Calu3 (cell line): ENCODE measurements at places on chromosomes 4 and X. TPM values are rescaled to one million over a fixed set of nuclear protein-coding genes. Genes with fewer than 3 reads are reported as not detected.

Gene USP51
- 1.2 and 1.5 TPM in 2 replicates for total RNA-seq

Gene ASB12
- not detected in 2 replicates for total RNA-seq

Gene SPANXB1
- total RNA-seq = not detected in 2 replicates

Gene CXCL3
- total RNA-seq = 80.8 and 153 TPM in 2 replicates

Gene UGT2A3
- total RNA-seq = 2.9 and 5.2 TPM in 2 replicates

DNA sequence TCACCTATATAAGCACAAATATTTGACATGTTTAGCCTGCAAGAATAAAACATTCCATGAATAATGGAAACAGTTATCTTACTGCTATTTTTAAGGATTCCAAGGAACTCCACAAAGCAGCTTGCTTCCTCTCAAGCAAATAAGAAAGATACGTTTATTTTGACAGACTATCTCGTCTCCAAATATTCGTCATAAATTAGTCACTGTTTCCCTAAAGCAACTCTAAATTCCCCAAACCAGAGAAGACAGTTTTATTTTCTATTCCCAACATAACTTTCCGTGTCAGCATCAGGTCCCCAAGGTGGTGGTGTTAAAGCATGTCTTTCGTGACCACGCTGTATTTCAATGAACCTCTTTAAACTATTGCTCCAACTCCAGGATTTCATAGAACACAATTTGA is 24.3 kb upstream of the DKK2 start:
- no peak for DNase-seq

DNA sequence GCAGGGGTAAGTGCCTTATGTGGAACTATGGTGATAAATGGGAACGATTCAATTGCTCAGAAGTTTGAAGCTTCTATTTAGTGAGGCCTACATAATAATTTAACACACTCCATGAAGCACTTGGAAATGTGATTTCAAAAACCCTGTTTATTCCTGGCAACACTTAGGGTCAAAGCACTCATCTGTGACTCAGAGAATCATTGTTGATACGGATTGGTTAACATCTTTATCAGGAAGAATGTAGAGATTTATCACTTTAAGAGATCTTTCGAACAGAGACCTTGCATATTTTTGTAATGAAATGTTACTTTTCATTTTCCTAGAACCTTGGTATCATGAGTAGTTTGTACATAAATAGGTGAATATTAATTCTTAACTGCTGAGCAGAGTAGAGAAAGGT is 269.1 kb upstream of the SLIT2 start:
- DNase-seq = no peak

GRCh38 chrX:14029039-14029424 is 660 bp downstream of the GEMIN8 start:
- no peak for DNase-seq

- DNase-seq = no peak
Observed at GRCh38 chr4:152529880-152530279, 6.0 kb downstream of the FBXW7 start.

- DNase-seq = no peak
Observed at GRCh38 chrX:133549295-133549933, 134.1 kb upstream of the GPC4 start.

DNA sequence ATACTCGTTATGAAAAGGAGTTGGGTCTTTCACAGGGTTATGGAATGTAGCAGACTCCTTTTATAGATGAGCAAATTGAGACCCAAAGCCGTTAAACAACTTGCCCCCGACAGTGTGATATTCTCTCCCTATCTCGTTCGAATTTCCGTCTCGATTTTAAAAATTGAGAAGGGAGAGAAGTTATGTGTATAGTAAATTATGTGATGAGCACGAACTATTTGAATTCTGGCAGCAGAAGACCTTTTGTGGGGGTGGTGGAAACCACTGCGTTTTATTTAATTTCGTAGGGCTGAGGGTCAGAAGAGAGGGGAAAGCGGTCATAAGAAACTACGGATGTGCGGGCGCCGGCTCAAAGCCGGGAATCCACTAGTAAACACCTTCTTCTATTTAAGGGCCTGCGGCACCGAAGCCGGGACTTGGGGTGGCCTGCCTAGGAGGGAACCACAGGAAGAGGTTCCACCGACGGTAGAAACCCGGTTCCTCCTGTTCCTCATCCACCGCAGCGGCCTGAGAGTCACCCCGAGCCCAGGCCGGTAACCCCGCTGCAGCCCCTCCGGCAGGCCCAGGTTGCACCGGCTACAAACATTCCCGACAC is 1.5 kb upstream of the DDX3X start:
- no peak for DNase-seq

DNA sequence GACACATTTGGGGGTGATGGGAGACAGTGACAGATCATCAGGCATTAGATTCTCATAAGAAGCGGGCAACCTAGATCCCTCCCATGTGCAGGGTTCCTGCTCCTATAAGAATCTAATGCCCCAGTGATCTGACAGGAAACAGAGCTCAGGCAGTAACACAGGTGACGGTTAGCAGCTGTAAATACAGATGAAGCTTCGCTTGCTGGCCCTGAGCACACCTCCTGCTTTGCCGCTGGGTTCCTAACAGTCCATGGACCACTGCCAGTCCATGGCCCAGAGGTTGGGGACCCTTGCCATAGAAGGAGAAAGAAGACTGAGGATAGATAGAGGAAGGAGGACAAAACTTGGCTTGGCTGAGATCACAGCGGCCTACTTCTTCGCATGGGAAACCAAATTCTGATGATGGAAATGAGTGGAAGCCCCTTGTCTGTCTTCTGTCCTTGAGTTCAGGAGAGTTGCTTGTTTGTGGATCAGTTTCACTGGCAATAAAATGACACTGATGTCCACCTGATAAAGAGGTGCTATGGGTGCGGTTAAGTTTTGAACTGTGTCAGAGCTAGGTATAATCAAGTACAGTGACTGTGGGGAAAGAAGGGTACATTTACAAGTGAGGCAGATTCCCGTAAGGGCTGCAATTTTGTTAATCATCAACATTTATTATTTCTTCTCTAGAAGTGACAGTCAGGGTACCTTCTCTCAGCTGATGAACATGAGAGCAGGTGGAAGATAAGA is 1.7 kb upstream of the TIFA start:
- DNase-seq = no peak

DNA sequence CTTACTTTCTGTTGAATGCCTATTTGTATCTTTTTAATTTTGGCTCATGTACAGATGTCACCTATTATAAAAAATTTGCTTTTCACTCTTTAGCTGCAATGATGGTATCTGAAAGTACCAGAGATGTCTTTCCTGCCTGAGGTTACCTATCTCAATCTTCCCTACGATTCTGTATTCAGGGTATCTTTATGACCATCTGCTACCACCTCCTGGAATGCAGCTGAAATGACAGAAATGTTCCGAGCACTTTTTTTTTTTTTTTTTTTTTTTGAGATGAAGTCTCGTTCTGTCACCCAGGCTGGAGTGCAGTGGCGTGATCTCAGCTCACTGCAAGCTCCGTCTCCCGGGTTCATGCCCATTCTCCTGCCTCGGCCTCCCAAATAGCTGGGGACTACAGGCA is 136.4 kb downstream of the REPS2 start:
- DNase-seq = no peak

- no peak for DNase-seq
Observed at GRCh38 chr4:15989424-15989823, 26.4 kb upstream of the FGFBP2 start.

DNA sequence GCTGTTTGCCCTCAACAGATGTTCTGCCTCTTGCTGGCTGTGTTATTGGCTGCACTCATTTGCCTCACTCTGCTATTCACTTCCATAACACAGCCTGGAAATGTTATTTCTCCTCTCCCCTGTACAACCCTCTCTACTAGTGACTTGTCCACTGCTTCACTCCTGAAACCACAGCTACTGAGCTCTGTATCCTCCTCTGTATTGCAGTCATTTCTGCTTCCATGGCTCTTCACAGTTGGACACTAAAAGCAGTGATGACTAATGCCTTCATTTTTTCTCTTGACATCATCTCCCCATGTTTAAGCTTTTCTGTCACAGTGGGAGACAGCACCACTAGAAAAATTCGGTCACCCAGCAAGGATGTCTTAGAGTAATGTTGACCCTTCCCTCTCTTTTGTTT is 123.0 kb upstream of the PPP1R2C start:
- no peak for DNase-seq

- no peak for DNase-seq
Observed at GRCh38 chr4:24244663-24245490, 339.5 kb downstream of the DHX15 start.

- no peak for DNase-seq
Observed at GRCh38 chr4:13988353-13989305, 361.1 kb upstream of the BOD1L1 start.

DNA sequence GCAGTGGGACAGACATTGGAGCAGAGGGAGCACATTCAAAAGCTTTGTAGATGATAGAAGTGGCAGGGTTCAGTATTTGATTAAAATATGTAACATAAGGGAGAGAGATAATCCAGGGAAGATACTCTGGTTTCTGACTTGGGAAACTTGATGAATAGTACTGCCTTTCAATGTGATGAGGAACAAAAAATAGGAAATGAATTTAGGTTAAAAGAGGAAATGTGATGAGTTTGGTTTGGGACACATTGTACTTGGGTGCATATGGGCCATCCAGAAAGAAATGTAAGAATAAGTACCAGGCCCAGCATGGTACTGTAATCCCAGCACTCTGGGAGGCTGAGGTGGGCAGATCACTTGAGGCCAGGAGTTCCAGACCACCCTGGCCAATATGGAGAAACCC is 20.9 kb upstream of the NDNF start:
- no peak for DNase-seq

DNA sequence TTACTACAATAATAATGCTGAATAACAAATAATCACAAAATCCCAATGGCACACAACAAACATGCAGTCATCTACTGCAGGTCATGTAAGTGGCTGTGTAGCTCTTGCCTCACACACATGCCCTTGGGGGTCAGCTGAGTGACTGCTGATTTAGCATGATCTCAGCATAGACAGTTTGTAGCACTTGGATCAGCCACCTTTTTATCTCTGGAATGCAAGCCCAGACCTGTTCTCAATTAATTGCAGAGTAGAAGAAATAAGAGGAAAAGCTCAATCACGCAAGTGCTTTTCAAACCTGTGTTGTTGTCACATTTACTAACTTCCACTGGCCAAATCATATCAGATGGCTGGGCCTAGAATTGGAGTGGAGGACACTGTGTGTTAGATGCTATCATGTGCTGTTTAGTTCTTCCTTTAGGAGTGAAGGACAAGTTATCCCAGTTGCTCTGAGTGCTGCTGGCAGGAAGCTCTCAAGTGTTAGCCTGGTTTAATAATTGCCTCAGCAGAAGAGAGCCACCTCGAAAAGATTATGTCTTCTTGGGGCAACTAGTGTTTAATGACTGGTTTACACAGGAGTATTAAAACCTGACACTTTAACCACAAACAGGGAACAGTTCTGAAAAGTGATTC is 128.3 kb upstream of the EPHA5 start:
- no peak for DNase-seq

GRCh38 chrX:12139934-12140611 is 1.8 kb downstream of the FRMPD4 start:
- DNase-seq = no peak

GRCh38 chr4:103567591-103567990 is 152.2 kb downstream of the TACR3 start:
- DNase-seq = no peak

GRCh38 chr4:77758804-77759203 is 60.4 kb downstream of the CNOT6L start:
- DNase-seq = no peak

DNA sequence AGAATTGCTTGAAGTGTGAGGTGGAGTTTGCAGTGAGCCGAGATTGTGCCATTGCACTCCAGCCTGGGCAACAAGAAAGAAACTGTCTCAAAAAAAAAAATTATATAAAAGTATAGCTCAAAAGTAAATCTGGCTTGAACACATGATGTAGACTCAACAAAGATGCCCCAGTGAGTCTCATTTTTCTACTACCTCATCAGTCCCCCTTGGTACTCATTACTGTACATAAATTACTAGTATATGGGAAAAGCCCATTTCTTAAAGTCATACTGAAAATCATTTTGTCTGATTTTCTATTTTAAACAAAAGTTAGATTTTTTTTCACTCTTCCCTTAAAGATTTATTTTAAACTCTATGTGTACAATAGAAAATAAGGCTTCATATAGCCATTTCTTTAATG is 39.2 kb downstream of the FAM241A start:
- DNase-seq = no peak

DNA sequence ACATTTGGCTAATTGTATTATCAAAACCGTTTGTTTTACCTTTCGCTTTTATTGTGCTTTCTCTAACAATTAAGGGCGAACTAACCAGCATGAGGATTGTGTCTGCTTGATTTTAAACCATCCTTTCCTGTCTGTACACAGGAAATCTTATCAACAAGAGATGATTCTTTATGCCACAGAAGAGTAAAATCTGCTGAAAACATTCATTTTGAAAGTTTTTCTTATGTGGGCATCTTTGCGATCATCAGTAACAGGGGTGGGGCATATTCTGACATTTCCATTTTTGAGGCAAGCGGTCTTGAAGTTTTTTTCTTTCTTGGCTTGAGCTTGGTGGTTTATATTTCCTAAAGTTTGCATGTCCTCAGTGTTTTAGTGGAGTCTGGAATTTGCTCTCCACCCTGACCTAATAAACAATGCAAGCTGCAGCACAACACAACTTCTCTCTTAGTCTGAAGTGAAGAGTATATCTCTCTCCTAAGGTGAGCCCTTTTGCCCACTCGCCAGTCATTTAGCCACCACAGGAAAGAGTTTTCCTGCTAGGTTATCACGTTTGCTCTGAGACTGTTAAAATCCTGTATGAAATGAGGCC is 26.6 kb downstream of the NFKB1 start:
- no peak for DNase-seq

DNA sequence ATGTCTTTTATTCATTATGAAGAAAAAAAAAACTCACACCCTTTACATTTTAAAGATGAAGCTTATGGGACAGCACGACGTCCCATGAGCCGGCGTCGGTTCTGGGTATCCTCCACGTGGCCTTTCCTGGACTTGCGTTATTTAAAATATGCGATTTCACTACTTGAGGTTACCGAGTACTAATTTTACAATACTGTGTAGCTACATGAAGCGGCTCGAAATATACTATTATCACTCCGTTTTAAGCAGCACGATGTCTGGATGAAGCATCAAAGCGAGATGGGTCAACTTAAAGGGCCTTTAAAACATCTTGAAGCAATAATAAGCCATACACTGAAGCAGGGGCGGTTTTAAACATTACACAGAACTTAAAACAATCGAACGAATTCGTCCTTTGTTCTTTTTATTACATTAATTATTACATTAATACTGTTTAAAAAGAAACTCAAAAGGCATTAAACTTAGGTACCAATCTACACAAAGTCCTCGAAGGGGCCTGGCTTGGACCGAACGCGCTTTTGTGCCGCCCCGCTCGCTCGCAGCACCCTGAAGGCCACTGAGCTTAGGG is 1.4 kb upstream of the KLF3 start:
- DNase-seq = no peak

- peak; percentile 30 for DNase-seq
Observed at GRCh38 chrX:82756272-82756671, 751.8 kb upstream of the POU3F4 start.

DNA sequence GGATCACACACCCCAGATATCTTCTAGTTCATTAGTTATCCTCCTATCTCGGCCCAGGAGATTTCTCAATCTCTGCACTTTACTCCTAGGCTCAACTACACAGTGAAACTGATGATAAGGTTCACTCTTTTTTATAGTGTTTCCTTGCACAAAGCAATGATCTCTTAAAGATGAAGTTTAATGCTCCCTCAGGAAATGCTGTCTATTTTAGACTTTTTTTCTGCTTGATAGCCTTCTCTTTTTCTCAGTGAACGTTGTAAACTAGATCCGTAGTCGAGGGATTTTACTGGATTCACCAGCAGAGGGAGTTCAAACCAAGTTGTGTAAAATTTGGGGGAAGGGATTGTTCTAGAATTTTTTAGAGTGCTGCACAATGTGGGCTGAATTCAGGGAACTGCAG is 269.6 kb downstream of the GBA3 start:
- DNase-seq = peak; percentile 30

GRCh38 chr4:25760518-25761157 is 102.2 kb downstream of the SEL1L3 start:
- no peak for DNase-seq
